Omental fat pad (tissue), 4 donors: ENCODE measurements at places on chromosomes 3 and 15. TPM values are rescaled to one million over a fixed set of nuclear protein-coding genes. Genes with fewer than 3 reads are reported as not detected.

DUOX2 gene
- total RNA-seq, result 0.47 TPM

- DNase-seq, result no peak
Measured at GRCh38 chr3:64294771-64295170, 69.5 kb upstream of the PRICKLE2 start.

- no peak for DNase-seq
Measured at GRCh38 chr3:192340031-192340430, 387.3 kb downstream of the FGF12 start.

DNA sequence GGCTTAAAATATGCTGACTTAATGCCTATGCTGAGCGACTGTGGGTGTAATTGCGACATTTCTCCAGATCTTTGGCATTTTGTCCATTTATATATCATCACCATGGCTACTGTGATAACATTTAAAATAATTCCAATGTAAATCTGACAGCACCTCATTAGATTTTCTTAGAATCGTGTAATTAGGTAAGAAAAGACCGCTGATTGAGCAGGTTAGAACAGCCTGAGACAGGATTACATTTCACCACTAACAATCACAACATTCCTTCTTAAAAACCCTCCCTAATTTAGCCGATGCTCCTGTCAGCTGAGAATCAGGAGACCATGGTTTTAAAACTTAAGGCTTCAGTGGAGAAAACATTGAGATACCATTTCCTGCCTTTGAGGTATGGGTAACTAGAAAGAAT lies 455.3 kb upstream of the PDZRN3 start:
- no peak for DNase-seq

GRCh38 chr15:38068626-38069391 lies 134.4 kb downstream of the TMCO5A start:
- no peak for DNase-seq

GRCh38 chr3:43344520-43344919 lies 58.2 kb downstream of the SNRK start:
- DNase-seq, result no peak

DNA sequence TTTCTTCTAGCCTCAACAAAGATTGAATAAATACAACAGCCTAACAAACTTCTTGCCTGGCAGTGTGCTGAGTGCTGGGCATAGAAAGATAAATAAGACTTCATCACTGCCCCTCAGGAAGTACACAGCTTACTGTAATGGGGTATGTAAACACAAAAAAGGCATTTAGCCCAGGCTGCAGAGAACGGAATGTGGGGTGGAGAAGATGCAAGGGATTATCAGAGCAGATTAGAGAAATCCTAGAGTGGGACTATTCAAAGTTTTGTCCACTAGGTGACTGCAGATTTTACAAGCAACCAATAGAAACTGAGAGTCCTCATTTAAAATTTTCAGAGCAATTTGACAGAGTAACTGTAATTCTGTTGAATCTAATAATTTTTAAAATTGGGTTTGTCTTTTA lies 35.4 kb upstream of the TSC22D2 start:
- DNase-seq, result no peak
